ENCODE measurements at places on chromosomes 7 and 10. TPM values are rescaled to one million over a fixed set of nuclear protein-coding genes. Genes with fewer than 3 reads are reported as not detected.

Gene PARG
- 19.3 TPM for total RNA-seq

Gene MGAM2
- not detected for total RNA-seq

Gene MRLN
- not detected for total RNA-seq

Gene FAM25C
- total RNA-seq = not detected

DNA sequence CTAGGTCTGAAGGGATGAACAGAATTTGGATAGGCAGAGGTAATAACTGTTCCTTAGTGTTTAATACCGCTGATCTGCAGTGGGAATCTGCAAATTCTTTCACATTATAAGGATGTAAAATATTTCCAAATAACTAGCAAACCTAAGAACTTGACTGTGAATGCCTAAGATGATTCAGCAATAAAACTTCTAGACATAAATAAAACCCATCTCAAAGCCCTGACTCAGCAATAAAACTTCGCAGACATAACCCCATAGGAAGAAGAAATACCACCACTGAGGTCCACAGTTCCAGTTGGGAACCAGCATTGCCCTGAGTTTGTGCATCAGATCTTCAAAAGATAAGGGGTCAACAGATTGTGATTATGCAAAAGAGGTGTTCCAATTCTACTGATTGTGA lies 354.2 kb downstream of the GFRA1 start:
- no peak for DNase-seq

All from MG63 (cell line).